Inflammatory macrophage treated with lipopolysaccharide for 1 hour (primary cell): ENCODE measurements at places on chromosomes 16 and 17.

DNA sequence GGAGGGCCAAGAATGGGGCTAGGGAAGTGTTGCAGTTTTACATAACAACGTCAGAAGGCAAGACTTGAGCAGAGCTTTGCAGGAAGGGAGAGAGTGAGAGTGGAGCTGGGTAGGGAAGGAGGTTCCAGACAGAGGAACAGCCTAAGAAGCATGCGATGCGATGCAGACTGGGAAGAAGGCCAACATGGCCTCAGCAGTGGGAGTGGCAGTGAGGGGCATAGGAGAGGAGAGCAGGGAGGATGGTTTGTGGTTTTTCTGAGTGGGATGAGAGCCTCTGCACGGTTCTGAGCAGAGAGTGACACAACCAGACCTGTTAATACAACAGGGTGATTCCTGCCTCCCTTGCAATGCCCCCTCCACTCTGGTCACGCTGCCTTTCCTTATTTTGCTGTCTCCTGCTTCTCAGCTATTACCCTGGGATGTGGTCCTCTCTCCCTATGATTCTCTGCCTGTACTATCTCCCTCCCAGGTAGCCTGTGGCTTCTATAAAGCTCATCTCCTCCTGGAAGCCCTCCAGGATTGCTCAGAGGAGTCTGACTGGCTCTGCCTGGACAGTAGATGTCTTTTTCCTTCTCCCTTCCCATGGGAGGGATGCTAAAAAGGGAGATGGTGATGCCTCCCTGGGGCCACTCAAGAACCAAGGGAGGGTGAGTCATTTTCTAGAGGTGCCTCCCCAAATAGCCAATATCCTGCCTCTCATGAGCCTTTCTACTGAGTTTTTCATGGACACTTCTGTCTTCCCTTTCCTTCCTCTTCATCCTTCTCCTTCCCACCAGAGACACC, 38.7 kb upstream of the NGFR start:
- DNase-seq, result no peak

DNA sequence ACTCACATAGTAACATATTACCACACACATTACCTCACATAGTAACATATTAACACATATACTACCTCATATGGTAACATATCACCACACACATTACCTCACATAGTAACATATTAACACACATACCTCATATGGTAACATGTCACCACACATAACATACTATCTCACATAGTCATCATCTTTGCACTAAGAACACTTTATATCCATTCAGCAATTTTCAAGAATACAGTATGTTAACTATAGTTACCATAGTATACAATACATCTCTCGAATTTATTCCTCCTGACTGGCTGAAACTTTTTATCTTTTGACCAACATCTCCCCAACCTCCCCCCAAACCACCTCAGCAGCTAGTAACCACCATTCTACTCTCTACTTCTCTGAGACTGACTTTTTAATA, 7.6 kb downstream of the NUDT7 start:
- no peak for DNase-seq

- DNase-seq, result peak; percentile 92
Measured at GRCh38 chr17:74241431-74241830, 28.1 kb downstream of the TTYH2 start.

DNA sequence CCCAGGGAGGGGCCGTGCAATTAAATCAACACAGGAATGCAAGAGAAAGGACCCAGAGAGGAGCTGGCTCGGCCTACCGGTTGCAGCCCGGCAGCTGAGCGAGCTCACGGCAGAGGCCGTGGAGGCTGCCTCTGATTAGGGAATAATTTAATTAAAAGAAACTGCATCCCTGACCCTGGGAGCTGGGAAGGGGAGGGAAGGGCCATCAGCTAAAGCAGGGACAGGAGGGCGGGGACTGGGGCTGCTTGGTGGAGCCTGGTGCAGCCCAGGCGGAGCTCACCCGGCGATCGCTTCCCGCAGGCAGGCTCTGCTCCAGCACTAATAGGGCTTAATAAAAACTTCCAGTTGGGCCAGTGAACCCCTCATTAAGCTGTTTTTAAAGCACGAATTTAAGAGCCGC, 43.4 kb downstream of the LMF1 start:
- DNase-seq, result no peak

DNA sequence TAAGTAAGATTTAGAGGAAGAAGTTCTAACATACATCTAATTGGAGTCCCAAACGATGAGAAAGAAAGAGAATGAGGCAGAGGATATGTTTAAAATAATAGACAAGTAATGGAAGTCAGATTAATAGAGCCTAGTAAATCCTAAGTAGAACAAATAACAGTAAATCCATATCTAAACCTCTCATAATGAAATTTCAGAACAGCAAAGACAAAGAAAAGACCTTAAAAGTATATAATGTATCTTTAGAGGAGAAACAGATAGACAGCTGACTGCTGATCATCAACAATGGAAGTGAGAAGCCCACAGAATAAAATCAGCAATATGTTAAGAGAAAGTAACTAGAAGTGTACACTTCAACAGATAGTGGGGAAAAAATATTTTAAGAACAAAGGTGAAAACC, 536.2 kb upstream of the ZFHX3 start:
- no peak for DNase-seq

DNA sequence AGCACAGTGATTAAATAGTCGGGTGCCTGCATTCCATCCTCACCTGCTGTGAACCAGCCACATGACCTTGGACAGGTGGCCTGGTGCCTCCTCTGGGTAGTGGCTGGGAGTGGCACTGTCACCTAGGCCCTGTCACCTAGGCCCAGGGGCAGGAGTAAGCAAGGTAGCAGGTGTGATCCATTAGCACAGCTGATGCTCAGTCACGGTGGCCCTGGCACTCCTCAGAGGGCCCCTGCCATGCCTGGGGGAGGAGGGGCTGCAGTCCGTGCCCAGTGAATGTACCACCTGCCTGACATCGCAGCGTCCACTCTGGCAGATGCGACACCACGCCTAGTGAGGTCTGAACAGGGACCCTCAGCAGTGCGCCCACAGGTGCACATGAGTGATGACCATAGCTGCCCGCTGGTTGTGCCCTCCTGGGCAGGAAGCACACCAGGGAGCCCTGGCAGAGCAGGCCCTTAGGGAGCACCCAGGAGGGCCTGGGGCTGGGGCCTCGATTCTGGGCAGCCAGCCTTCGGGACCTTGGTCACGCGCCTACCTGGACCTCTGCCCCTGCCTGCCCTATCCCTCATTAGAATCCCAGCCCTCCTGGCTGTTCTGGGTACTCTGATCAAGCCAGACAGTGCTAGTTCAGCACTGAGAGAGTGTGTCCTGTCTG, 33.1 kb upstream of the CRISPLD2 start:
- DNase-seq, result no peak

- DNase-seq, result peak; percentile 97
Measured at GRCh38 chr17:78144147-78144719, 2.0 kb upstream of the C17orf99 start.

GRCh38 chr16:22743401-22743800, 70.6 kb upstream of the HS3ST2 start:
- DNase-seq, result peak; percentile 69

- DNase-seq, result peak; percentile 31
Measured at GRCh38 chr17:21283482-21284318, 811 bp upstream of the MAP2K3 start.

GRCh38 chr17:72266112-72266775, 145.4 kb downstream of the SOX9 start:
- no peak for DNase-seq

- no peak for DNase-seq
Measured at GRCh38 chr17:38379448-38379847, 27.8 kb downstream of the SOCS7 start.

DNA sequence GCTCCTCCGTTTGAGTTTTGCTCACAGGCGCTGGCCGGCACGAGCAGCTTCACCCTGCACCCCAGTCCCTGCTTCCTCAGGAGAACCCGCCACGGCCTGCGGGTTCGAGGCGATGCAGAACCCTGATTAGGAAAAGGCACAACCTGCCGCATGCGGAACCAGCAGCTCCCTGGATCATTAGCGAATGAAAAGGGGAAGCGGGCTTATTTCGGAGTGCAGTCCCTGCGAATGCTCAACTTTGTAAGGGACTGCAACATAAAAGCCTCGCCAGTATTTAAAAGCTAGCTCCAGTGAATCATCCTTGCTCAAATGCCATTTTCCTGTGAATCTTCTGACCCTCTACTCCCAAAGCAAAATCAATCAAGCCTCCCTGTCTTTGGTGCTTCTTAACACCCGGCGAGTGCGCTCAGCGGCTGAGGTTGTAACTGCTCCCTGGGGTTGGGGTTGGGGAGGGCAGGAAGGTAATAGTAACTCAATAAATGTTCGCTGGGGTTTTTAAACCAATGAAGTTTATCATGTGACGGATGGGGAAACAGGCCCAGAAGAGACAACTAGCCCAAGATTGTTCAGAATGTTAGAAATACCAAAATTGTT, 678 bp upstream of the AKAP10 start:
- peak; percentile 60 for DNase-seq

DNA sequence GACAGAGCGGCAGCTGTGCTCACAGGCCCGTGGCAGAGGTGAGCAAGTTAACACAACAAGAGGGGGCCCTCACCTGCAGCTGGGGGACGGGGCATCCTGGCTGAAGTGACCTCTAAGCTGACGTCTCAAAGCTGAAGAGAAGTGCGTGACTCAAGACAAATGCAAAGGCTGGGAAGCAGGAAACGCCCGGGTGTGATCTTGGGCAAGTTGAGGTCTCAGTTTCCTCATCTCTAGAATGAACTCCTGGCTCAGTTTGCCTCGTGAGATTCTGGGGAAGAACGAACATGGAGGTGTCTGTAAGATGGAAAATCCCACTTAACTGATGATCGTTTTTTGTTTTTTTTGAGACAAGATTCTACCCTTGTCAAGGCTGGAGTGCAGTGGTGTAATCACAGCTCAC, 40.1 kb upstream of the C1QL1 start:
- peak; percentile 62 for DNase-seq

GRCh38 chr17:49747632-49748031, 16.3 kb downstream of the FAM117A start:
- DNase-seq, result no peak

DNA sequence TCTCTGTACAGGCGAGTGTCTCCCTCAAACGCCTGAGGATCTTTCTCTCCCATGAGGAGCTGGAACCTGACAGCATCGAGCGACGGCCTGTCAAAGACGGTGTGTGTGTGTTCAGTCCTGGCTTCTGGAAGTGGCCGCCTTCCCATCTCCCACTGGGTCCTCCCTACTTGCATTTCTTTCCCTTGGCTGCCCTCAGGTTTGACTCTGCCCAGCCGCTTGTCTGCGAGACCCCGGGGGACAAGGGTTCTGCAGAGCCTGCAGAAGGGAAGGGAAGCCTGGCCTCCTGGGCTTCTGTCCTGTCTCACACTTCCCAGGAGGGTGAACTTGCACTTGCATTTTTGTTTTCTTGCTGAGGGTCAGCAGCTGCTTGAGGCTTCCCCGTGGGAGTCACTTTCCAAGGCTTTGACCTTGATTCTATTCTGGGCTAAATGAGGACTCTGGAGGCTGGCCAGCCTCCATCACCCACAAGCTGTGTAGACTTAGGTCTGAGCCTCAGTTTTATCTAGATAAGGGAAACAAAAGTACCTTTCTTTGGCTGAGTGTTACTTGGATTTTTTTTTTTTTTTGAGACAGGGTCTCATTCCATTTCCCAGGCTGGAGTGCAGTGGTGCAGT, 122.3 kb downstream of the ABCC1 start:
- no peak for DNase-seq

DNA sequence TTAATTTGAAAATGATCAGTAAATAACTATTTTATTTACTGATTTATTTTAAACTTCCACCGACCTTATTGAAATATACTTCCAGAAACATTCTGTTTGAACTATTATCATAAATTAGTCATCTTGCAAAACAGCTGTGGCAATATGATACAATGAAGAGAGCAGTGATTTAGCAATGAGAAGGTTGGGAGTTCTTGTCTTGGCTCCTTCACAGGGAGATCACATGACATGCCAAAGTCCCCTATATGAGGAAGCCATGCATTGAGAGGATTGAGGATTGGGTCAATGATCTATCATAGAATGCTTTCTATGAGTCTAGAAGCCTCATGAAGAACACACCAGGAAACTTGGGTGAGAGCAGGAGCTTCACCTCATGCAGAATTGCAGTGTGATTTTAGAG, 222.7 kb downstream of the LGALS9B start:
- peak; percentile 67 for DNase-seq

DNA sequence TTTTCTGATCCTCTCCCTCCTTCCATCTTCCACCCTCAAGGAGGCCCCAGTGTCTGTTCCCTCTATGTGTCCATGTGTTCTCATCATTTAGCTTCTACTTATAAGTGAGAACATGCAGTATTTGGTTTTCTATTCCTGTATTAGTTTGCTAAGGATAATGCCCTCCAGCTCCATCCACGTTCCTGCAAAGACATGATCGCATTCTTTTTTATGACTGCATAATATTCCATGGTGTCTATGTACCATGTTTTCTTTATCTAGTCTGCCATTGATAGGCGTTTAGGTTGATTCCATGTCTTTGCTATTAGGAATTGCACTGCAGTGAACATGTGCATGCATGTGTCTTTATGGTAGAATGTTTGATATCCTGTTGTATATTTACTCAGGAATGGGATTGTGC, 275.1 kb downstream of the BCAS3 start:
- no peak for DNase-seq

DNA sequence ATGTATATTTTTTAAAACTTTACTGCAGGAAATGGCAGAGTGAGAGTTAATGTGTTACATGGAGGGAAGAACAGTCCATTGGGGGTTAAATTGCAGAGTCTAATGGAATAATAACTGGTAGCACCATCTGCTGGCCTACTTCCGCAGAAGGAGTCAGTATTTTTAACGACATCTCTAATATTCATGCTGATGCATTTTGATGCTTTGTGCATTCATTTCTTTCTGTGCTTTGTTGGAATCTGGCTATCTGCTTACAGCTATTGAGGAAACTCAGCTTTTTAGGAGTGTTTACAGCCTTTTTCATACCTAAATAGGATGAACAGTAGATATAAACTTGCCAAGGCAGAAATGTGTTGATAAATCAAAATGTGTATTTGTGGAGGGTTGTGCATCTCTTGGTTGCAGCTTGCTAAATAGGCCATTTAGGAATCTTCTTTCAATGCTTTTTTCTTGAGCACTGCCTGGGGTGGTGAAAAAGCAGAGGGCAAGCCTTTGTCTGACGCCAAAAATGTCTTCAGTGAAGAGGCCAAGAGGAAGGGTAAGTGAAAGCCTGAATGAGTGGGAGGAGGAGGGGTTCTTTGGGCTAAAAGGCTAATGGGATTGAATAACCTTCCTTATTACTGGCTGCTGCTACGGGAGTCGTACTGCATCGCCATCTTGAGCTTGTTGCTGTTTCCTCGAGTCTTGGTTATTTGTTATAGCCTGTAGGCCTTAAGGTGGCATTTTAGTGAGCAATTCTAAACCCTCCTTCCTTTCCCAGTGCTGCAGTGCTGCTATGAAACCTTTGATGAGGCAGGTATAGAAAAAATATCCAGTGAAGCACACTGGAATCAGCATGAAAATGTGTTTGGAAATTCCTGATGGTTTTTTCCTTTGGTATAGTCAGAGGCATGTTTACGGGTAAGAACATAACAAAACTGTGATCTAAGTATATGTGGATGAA, 153.3 kb downstream of the CHD9 start:
- peak; percentile 89 for DNase-seq

DNA sequence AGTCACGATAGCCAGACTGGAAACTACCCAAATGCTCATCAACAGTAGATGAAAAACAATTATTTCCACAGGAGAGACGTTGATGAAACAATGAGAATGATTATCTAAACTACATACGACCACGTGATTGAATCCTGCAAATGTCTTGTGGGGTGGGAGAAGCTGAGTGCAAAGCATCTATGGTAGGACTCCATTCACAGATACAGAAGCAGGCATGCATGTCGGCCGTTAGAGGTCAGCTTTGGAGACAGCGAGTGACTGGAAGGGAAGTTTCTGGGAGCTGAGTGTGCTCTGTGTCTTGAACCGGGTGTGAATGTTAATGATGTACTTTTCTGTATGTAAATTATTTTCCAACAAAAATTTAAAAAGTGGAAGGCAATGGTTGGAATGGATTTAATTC, 71.5 kb upstream of the DNAJA2 start:
- peak; percentile 35 for DNase-seq

- DNase-seq, result no peak
Measured at GRCh38 chr16:49531931-49532840, 158.6 kb downstream of the C16orf78 start.
